Activated CD8-positive, alpha-beta memory T cell treated with anti-CD3 and anti-CD28 coated beads, Interleukin-2, amount 50 U/mL, for 48 hours (primary cell): ENCODE measurements at places on chromosomes 4 and X.

DNA sequence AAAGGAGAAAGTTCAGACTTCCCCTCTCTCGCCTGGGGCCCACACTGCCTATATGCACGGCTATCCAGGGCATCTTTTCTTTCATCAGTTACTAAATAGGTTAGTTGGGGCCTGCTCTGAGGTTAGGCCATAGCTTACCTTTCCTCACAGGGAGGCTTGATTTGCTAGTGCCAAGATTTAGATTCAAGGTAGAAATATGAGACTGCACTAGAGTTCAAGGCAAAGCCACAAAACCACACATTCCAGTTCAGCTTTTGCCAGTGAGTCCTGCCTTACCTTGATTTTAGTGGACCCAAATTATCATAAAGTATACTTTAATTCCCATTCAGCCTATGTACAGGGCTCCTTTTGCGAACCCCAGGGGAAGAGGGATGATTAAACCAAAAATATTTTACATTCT, 762.8 kb downstream of the PDHA2 start:
- no peak for DNase-seq

DNA sequence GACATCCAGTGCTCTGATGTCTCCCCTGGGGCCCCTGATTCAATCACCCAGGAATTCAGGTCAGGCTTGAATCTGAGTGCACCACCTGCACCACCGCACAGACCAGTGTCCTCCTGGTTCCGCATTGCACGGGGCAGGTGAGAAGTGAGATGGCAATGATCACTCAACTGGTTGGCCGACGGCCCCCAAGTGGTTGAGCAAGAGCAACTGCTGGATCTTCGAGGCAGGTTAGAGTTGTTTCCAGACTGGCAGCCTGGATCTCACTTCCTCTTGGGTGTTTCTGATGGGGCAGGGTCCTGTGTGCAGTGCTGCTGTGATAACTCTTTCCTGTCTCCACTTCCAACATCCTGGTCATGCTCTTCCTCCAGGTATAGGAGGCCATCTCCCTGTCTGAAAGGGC, 50.4 kb downstream of the C4orf50 start:
- DNase-seq: peak; percentile 23

- no peak for DNase-seq
These were observed 17.8 kb downstream of the WDR1 start for GRCh38 chr4:10098780-10099160.

GRCh38 chr4:110527156-110527555, 51.2 kb downstream of the ENPEP start:
- no peak for DNase-seq

DNA sequence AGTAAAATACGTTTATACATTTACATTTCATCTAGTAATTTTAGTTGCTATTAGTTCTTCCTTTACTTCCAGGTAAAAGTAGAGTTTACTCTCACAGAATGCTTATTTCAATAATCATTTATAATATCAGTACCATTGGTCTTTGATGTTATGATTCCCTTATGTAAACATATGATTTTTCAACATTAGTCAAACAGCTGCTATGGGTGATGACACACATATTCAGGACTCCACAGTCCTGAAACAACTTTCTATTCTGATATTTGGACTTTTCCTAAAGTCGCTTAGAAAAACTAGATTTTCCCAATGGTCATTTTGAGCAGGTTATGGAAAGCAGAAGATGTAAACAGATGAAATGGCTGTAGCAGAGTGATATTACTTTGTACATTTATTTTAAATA, 369.8 kb downstream of the UNC5C start:
- DNase-seq: no peak

- no peak for DNase-seq
These were observed 67.4 kb downstream of the EDNRA start for GRCh38 chr4:147548256-147548655.

DNA sequence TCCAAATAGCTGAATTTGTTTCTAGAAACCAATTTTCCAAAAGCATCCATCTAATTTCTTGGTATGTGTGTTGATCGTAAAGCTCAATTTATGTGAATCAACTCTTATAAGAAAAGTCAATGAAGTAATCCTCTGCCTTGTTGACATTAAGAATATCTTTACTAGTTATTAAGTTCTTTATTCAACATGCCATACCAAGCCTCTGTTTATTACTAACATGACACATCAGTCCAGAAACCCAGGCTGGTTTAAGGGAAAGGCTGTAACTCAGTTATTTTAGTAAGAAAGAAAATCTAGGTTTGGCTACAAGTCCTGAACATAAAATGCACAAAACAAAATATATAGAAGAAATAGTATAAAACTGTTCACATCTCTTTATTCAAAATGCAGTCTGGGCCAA, 48.0 kb downstream of the KLHL34 start:
- DNase-seq: no peak
